NCI-H460 (cell line): ENCODE measurements at places on chromosomes 5 and 9.

GRCh38 chr9:35611230-35611797, 6.3 kb downstream of the TESK1 start:
- DNase-seq = peak; percentile 23

DNA sequence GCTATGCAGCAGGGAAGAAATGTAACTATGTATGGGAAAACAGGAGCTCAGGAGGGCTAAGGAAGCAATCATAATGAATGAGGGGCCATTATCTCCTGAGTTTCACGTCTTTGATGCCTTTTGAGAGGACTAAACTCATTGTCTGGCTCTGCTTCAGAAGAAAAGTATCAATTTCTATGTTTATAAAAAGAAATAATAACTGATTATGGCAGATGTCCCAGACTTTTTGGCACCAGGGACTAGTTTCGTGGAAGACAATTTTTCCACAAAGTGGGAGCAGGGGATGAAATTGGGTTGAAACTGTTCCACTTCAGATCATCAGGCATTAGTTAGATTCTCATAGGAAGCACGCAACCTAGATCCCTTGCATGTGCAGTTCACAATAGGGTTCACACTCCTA, 8.7 kb upstream of the IL7R start:
- DNase-seq = no peak

GRCh38 chr9:128415281-128415680, 5.4 kb upstream of the CERCAM start:
- DNase-seq = no peak

DNA sequence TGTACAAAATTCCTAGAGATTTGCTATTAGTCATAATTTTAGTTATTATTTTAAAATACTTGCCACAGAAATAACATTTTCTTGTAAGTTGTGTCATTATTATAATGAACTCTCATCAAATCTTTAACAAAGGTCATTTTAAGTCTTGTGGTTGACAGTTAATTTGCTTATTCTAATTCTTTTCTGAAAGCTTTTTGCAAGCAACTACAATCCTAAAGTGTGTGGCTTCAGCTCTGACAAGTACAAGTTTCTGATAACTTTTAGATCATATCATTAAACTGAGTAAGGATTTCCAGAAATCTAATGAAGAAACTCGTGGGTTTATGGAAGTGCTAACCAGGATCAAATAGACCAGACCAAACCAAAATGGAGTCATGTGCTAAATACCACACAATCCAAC, 86.4 kb downstream of the SFXN1 start:
- no peak for DNase-seq

DNA sequence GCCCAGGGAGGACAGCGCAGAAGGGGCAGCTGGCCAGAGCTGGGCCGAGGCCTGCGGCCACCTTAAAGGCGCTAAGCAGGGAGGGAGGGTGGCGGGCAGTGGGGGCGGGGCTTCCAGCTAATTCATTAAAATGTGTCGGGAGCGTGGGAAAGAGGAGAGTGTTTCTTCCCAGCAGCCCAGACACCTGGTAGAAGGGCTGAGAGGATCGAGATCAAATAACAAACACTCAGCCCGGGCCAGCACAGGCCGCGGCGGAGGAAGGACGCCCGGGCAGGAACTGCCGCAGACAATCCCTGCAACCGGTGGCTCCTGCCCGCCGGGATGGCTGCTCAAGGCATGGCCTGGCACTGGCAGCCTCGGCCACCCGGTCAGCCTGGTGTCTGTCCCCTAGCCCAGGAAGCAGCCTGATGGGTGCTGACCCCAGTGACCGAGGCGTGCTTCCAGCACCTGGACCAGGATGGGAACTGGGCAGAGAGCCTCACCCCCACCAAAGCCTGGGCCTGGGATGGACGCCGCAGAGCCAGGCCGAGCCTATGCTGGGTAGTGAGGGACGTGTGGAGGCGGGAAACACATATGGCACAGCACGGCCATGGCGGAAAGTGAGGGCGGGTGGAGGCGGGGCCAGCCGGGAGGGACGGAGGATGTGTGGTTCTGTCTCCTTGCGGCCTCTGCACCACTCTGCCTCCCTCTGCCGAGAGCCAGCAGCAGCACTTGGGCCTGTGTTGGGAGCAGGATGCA, 3.2 kb upstream of the NRARP start:
- no peak for DNase-seq

DNA sequence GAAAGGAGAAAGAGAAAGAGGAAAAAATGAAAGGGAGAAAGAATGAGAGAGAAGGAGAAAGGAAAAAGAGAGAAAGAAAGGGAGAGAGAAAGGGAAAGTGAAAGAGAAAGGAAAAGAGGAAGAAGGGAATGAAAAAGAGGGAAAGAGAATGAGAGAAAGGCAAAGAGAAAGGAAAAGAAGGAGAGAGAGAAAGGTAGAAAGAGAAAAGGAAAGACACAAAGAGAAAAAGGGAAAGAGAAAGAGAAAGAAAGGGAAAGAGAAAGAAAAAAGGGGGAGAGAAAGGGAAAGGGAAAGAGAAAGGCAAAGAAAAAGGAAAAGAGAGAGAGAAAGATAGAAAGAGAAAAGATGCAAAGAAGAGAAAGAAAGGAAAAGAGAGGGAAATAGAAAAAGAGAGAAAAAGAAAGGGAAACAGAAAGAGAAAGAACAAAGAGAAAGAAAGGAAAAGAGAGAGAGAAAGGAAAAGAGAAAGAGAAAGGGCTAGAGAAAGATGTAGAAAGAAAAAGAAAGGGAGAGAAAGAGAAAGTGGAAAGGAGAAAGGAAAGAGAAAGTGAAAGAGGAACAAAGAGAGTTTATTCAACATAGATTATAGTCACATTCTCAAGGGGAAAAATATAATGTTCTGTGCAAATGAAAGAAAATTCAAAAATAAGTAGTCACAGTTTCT, 165.2 kb downstream of the TMEM38B start:
- DNase-seq = no peak

- no peak for DNase-seq
Measured at GRCh38 chr5:24591426-24591825, 53.4 kb downstream of the CDH10 start.

DNA sequence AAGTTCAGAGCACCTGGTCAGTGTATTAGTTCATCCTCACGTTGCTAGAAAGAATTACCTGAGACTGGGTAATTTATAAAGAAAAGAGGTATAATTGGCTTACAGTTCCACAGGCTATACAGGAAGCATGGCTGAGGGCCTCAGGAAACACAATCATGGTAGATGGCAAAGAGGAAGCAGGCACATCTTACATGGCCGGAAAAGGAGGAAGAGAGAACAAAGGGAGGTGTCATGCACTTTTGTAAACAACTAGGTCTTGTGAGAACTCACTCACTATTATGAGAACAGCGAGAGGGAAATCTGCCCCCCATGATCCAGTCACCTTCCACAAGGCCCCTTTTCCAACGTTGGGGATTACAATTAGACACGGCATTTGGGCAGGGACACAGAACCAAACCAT, 28.8 kb upstream of the CAVIN4 start:
- DNase-seq = no peak

DNA sequence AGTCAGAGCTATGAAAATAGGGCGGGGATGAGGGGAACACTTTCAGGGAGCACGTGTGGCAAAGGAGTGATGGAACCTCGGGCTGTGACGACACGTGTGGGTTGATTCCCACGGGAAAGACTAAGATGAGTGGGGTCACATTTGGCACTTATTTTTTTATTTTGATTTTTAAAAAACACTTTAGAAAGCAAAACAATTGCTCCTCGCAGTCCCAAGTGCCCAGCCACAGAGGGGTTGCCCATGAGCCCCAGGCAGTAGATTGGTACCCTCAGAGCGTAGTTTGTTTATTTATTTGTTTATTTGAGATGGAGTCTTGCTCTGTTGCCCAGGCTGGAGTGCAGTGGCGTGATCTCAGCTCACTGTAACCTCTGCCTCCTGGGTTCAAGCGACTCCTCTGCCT, 69.7 kb downstream of the WNK2 start:
- DNase-seq = no peak

- DNase-seq = no peak
Measured at GRCh38 chr5:174148721-174149120, 103.2 kb downstream of the NSG2 start.

GRCh38 chr9:136760424-136760823, 2.4 kb upstream of the LCN8 start:
- no peak for DNase-seq

DNA sequence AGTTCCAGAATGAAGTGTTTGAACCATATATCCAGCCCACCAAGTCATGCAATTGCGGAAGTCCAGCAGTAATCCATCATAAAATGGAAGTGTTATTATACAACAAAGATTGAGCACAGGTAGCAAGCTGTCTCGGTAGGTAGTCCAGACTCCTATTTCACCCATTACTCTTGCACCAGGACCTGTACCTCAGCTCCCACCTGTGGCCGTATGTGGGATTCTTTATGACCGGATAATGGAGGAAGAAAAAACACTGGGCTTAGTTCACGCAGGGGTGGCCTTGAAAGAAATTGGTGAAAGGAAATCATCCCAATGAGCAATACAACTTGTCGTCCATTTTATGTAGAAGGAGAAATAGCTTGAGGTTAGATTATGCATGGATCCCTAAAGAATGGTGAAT, 216.3 kb downstream of the ESM1 start:
- no peak for DNase-seq

DNA sequence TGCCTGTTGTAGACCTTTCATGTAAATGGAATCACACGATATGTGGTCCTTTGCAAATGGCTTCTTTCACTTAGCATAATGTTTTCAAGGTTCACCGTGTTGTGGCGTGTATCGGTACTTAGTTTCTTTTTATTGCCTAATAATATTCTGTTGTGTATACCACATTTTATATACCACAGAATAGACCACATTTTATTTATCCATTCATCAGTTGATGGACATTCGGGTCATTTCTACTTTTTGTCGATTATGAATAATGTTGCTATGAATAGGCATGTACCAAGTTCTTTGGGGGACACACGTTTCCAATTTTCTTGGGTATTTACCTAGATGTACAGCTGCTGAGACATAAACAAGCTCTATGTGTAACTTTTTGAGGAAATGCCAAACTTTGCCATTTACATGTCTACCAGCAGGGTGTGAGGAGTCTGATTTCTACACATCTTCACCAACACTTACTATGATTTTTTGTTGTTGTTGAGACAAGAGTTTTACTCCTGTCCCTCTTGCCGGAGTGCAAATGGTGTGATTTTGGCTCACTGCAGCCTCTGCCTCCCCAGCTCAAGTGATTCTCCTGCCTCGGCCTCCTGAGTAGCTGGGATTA, 144.7 kb downstream of the RGS3 start:
- DNase-seq = no peak

GRCh38 chr5:157561110-157561509, 14.5 kb downstream of the ADAM19 start:
- no peak for DNase-seq

DNA sequence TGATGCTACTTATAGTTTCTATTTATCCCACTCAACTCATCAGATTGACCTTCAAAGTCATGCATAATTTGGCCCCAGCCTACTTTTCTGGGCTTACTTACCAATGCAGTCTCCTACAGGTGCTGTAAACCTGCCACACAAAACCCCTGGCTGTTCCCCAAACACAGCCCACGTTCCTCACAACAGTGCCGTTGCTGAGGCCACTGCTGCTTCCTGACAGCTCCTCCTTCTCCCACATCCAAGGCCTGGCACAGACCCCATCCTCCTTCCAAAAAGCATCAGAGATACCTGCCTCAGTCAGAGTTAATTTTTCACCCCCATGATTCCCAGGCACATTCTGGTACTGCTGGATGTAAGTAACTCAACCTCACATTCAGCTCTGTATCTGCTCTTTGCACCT, 68.1 kb upstream of the SIMC1 start:
- no peak for DNase-seq

DNA sequence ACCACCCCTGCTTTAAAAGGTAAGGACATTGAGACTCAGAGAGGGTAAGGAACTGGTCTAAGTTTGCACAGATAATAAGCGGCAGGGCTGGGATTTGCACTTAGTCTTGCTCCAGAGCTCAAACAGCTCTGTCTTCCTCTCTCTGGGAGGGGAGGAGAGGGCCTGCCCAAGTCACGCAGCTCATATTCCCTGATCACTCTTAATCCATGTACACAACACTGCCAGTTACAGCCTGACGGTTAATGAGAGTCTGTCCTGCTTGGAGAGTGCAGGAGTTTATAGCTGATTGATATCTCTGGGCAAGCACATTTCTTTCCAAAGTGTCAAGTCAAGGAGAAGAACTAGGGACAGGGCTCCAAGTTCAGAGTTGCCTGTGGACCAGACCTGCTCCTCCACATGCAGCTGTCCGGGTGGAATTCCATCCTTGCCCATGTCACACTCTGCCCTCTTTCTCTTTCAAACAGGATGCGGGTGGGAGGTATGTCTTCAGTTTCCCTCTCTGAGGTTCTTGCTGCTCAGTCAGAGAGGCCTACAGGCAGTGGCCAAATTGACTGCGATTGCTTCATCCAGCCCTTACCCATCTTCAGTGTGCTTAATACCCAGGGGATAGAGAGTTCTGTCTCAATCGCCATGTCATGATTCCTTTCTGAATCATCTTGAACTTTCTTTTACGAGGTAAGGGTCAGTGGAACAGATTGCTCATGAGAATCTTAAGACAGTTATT, 54.5 kb downstream of the GALNT12 start:
- DNase-seq = peak; percentile 31

- no peak for DNase-seq
Measured at GRCh38 chr9:111107141-111107540, 68.9 kb upstream of the LPAR1 start.

- no peak for DNase-seq
Measured at GRCh38 chr9:131330814-131331600, 41.5 kb downstream of the PLPP7 start.

GRCh38 chr5:92544596-92544995, 1036.4 kb downstream of the NR2F1-AS1 start:
- DNase-seq = no peak

- DNase-seq = no peak
Measured at GRCh38 chr5:115602591-115603125, 379 bp upstream of the TICAM2 start.

DNA sequence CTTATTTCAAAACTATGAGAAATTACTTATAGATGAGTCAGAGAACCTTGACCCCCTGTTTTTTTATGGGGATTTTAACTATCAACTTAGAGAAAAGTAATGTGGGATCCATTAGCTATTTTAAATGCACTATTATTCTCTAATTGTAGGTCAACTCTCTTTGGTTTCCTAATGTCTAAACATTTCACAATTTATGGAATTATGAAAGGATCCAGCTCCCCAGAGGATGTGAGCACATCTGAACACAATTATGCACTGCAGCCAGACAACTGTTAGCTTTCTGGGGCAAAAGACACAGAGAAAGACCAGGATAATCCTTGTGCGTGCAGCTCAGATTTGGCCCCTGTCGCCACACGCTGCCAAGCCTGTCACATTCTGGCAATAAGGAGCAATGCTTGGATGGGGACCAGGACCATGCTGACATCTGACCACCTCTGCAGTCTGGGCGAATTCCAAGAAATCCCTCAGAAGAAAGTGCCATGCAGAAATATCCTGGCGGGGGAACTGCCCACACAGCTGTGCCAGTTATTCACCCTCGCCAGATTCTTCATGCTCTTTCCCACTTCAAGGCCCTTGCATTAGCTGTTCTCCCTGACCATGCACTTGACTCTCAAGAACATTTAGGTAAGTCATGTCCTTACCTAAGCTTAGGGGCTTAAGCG, 22.2 kb upstream of the CMBL start:
- DNase-seq = no peak
